ENCODE measurements at places on chromosomes 3 and 15. TPM values are rescaled to one million over a fixed set of nuclear protein-coding genes. Genes with fewer than 3 reads are reported as not detected.

OXNAD1 gene
- total RNA-seq = 13.9 TPM

LSMEM2 gene
- 1.4 TPM for total RNA-seq

LRRIQ4 gene
- total RNA-seq = not detected

CFAP100 gene
- not detected for total RNA-seq

VIPR1 gene
- total RNA-seq = 12.8 TPM

TMCO5A gene
- total RNA-seq = not detected

CCR3 gene
- not detected for total RNA-seq

KCNMB2 gene
- total RNA-seq = 4.5 TPM

- DNase-seq = no peak
Observed at GRCh38 chr15:64552281-64552948, 92.0 kb downstream of the ZNF609 start.

DNA sequence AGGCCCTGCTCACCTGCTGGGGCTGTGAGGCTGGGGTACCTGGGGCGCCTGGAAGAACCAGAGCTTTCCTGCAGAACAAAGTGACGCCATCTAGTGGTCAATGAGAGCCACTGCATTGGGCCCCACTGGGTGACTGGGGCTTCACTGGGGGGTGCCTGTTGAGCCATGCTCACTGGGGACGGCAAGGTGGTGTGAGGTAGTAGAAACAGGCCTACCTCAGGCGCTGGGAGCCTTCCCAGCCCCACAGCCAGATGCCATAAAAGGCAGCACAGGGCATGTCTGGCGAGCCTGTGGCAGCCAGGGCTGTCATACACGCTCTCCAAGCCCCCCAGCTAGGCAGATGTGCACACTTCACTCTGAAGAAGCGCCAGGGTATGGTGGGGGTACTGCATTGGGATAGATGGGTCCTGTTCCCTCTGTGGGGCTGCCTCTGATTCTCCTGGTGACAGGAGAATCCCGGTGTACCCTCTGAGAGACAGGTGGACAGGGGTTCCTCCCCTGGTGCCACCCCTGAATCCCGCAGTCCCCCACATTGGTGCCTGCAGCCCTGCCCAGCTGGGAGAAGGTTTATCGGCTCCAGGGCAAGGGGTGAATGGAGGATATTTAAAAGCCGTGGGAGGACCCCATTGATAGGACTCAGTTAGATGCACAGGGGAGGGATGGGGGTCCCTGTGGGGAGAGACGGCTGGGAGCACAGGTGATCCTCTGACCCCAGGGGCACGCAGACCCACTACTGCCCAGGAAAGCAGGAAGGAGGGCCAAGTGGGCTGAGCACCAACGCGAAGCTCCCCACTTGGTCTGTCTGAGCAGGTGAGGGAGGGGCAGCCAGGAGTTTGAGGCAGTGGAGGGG lies 178.8 kb downstream of the NSMCE3 start:
- DNase-seq = no peak

DNA sequence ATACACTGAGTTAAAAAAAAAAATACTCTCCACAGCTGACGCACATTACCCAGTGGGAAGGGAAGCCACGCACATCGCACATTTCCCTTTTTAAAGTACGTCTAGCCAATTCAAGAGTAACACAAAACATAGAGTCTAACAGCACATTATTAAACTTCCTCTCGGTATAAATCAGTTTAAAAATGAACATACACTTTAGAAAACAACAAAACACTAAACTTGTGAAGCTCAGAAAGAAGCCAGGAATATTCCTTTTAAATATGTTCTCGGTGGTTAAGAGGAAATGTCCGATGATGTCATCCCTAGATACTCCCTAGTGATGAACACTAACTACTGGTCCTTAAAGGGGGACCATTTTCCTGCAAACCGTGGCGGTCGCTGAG lies 721 bp downstream of the MYEF2 start:
- no peak for DNase-seq

DNA sequence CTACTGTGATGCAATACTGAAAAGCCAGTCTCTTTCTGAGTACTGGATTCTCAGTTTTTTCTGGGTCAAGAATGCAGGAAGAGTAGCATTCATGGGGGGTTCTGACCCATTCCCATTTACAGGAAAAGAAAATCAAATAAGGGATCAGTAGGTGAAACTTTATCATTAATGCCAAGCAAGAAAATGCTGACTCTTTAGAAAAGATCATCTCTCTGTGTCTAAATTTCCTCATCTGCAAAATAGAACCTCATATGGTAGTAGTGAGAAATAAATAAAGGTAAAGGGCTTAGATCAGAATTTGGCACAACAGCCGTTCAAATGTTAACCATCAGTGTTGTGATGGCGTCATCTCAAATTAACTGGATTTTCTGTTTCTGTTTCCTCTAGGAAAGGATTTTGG lies 807.6 kb upstream of the LMCD1 start:
- no peak for DNase-seq

DNA sequence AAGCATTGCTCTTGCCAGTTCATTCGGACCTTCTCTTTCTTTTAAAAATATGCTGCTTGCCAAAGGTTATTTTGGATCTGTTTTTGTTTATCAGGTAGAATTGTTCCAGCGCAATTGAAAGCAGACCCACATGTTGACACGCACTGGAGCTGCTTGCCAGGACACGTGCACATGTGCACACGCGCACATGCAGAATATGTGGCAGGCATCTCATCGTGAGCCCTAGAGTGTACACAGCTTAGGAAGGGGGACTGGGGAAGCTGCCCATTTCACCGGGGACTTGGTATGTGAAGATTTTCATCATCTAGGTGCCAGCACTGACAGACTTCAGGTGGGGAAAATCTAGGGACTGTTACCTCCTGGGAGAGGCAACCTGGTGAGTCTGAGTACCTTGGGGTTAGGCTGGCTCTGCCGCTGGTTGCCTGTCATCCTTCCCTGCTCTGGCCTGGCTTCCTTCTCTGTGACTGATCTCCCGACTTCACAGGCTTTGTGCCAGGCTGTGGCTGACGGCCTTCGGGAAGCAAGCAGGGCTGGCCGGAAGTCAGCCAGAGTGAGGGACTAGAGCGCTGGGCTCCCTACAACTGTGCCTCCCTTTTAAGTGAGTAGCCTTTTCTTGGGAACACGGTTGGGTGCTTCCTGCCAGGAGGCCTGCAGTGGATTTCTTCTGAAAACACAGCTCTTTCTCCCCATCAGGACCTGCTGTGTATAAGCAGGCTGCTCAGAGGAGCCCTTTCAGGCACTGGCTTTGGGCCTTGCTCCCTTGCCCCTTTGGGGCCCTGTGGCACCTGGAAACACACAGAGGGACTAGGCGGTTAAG lies 129.3 kb downstream of the EEFSEC start:
- DNase-seq = peak; percentile 93

- no peak for DNase-seq
Observed at GRCh38 chr3:10786640-10787039, 29.4 kb upstream of the SLC6A11 start.

- DNase-seq = no peak
Observed at GRCh38 chr15:64117759-64118487, 22.1 kb downstream of the SNX1 start.

- no peak for DNase-seq
Observed at GRCh38 chr3:47042231-47042791, 62.8 kb downstream of the NBEAL2 start.

GRCh38 chr15:90885432-90886290 lies 1.4 kb downstream of the FES start:
- peak; percentile 93 for DNase-seq

GRCh38 chr3:94596887-94597566 lies 534.2 kb downstream of the NSUN3 start:
- no peak for DNase-seq

- no peak for DNase-seq
Observed at GRCh38 chr3:181623924-181624694, 87.6 kb upstream of the SOX2 start.

- DNase-seq = no peak
Observed at GRCh38 chr15:50107157-50107556, 11.9 kb downstream of the ATP8B4 start.

DNA sequence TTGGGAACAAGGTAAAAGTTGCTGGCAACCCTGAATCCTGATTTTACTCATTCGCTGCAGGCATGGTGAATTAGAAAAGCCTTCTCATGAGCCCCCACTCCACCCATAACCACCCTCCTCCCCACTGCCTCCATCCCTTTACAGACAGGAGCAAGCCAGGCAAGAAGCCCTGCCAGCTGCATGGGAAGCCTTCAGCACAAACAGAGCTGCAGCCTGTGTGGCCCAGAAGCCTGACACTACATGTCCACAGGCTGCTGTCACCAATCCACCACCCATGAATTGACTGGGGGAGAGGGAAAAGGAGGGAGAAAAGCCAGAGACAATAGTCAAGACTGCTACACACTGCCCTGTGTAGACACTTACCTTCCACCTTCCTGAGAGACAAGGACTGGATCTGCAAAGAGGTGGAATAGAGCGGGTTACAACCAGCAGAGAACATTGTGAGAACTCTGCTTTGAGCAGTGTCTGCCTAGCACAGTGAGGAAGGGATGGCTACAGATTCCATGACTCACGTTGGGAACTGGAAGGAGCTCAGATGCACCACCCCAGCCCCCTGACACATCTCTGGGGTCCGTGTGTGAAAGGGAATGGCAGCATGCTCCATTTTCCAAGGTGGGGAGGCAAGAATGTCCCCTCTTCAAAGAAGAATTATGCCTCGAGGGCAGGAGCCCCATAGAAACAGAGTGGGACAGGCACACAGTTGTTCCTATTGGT lies 33.9 kb downstream of the DZIP1L start:
- DNase-seq = no peak

DNA sequence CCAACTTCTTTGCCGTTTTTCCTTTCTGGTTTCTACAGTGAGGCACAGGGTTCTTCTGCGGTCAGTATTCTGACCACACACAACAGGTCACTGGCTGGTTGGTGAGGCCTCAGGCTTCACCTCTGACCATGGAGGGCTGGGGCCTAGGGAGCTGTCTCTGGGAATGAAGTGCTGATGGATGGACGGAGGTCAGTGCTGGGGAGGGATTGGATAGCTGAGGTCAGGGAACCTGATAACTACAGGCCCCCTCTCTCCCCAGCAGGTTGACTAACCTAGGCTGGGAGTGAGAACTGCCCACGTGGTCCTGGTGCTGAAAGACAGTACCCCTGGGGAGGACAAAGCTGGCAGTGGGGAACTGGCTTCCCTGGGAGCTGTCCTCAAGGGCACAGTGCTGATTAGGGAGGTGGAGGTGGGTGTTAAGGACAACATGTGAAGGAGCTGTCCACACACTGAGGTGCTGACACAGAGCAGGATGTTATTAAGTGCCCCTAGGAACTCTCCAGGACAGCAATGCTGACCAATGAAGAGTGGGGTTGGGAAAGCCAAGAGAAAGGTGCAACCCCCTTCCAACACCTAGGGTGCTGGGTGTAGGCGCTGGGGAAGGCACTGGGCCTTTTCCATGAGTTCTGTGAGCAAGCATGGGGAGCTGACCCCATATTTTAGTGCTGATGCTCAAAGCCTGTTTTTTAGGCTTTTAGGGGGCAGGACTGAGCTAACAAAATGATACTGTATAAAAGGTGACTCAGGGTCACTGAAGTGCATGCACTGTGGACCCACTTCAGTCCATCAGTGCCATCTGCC lies 45.2 kb downstream of the ATP2B2 start:
- peak; percentile 40 for DNase-seq

DNA sequence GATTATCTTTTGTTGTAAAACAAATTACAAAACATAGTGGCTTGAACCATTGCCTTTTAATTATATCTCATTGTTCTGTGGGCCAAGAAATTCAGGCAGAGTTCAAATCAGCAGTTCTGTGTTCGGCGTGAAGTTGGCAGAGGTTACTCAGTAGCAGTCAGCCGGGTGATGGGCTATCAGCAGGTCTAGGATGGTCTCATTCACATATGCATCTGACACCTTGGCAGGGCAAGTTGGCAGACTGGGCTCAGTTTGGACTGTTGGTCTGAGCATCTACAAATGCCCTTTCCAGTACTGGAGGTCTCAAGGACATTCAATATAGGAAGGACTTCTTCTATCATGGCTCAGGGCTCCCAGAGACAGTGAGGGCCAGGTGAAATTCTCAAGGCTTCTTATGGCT lies 51.2 kb upstream of the ITGA11 start:
- DNase-seq = no peak

DNA sequence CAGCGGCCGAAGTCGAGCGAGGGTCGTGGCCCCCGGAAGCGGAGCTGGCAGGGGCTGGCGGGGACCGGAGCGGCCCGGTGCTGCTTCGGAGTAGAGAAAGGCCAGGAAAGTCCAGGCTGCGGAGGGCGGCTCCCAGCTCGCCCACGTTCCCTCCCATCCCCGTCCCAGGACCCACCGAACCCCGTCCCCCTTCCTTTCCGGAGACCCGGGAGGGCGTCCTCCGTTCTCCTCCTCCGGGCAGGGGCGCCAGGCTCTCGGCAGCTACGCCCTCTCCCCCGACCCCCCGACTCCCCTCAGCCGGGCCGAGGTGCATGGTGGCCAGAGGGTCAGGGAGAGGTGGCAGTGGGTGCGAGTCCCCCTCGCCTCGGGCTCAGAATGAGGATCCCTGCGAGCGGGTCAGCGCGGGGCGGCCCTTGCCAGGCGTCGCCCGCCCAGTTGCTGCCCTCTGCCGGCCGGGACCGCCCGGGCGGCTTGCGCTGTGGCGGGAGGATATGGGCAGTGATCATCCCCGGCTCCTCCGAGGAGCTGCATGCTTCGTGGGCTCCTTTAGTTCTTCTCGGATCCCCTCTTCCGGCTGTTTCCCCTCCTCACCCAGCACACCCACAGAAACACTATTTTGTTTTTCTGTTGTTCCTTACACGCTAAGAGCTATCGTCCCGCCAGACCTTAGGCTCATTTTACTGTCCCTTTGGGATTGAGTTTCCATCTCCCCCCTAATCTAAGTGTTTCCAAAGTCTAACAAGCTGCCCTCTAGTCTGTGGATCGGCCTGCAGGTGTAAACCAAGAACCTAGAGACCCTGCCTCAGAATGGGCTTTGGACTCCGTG lies 744 bp upstream of the ALDH1A2 start:
- DNase-seq = peak; percentile 93

- no peak for DNase-seq
Observed at GRCh38 chr15:70795311-70795665, 31.9 kb upstream of the UACA start.

- DNase-seq = peak; percentile 38
Observed at GRCh38 chr3:53223025-53223424, 32.8 kb downstream of the TKT start.

DNA sequence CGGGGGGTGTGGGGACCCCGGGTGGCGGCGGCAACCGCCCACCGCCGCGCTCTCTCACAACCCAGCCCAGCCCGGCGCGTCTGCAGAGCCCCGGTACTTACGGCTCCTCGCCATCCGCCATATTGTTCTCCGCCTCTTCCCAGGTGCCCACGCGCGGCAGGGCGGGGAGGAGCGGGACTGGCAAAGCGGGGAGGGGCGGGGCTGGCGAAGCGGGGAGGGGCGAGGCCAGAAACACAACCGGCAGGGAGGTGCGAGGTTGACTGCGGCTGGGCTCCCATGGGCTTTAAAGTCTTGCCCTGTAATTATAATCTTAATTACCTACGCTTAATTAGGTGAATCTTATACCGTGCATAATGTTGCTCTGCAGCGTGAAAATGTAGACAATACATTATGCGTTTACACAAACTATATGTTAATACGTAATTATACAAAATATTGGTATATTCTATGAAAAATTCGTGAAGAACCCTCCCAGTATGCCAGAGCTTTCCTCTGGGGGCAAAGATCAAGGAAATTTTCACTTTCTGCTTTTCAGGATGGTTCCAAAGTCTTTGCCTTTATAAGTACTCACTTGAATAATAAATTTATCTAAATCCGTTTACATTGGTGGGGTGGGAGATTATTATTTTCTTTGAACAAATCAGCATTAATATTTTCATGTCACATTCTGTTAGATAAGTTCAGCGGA lies at the start of gene UBA3:
Gene UBA3, minus strand, starts transcription at position 133 of the 688 bp plus-strand sequence. Its CDS starts 12 bp downstream, at position 121.
- DNase-seq = peak; percentile 92
